ENCODE measurements at places on chromosomes 6 and 20. TPM values are rescaled to one million over a fixed set of nuclear protein-coding genes. Genes with fewer than 3 reads are reported as not detected.

- no peak overlapping the region for H3K27ac ChIP-seq
- H3K4me3 ChIP-seq: no peak overlapping the region
- H3K36me3 ChIP-seq: no peaks in the 10 kb centered on the region
- no peaks in the 10 kb centered on the region for H3K4me1 ChIP-seq
These were observed 959.9 kb upstream of the FLRT3 start for GRCh38 chr20:15297059-15297875.

Gene HSF2
- total RNA-seq: 18.1 TPM

- no peak overlapping the region for H3K27ac ChIP-seq
- H3K4me1 ChIP-seq: no peaks in the 10 kb centered on the region
- H3K36me3 ChIP-seq: no peaks in the 10 kb centered on the region
- no peaks in the 10 kb centered on the region for H3K27me3 ChIP-seq
These were observed 31.6 kb downstream of the WASF1 start for GRCh38 chr6:110147870-110148269.

Gene ADGRF4
- not detected for total RNA-seq

GRCh38 chr6:109491207-109491938, 8.4 kb upstream of the ZBTB24 start:
- peak; percentile 40 for DNase-seq
- H3K36me3 ChIP-seq: no peaks in the 10 kb centered on the region
- peaks cover 40% of the 10 kb centered on the region for H3K4me1 ChIP-seq
- H3K27me3 ChIP-seq: no peaks in the 10 kb centered on the region

DNA sequence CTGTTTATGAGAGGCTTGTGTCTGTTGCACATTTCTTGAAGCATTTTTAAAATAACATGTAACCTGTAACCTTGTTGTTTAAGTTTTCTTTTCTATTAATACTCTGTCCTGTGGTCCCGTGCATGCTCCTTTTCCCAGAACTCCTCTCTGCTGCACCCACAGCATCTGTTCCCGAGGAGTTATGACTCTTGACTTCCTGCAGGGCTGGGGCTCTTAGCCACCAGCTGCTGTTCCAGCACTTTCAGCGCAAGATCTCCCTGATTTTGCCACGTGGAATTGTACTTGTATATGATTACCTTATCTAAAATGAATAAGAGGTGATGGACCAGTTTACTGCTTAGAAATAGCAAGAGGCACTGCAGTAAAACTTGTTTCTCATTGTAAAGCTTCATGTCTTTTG, 150.6 kb downstream of the QKI start:
- H3K36me3 ChIP-seq: peaks cover 5% of the 10 kb centered on the region
- no peaks in the 10 kb centered on the region for H3K27me3 ChIP-seq
- no peak overlapping the region for H3K4me3 ChIP-seq
- no peak overlapping the region for H3K27ac ChIP-seq
- DNase-seq: no peak
- H3K4me1 ChIP-seq: peaks cover 10% of the 10 kb centered on the region

GRCh38 chr6:169904051-169904922, 152.9 kb downstream of the ERMARD start:
- H3K4me3 ChIP-seq: no peak overlapping the region
- H3K36me3 ChIP-seq: no peaks in the 10 kb centered on the region
- no peaks in the 10 kb centered on the region for H3K4me1 ChIP-seq
- no peaks in the 10 kb centered on the region for H3K27me3 ChIP-seq
- H3K27ac ChIP-seq: no peak overlapping the region

Gene SYTL3
- total RNA-seq: 0.07 TPM

Gene PRL
- not detected for total RNA-seq

Gene PCNA
- total RNA-seq: 428 TPM

Gene ZNF341
- 6.2 TPM for total RNA-seq

Gene REM1
- 0.28 TPM for total RNA-seq

DNA sequence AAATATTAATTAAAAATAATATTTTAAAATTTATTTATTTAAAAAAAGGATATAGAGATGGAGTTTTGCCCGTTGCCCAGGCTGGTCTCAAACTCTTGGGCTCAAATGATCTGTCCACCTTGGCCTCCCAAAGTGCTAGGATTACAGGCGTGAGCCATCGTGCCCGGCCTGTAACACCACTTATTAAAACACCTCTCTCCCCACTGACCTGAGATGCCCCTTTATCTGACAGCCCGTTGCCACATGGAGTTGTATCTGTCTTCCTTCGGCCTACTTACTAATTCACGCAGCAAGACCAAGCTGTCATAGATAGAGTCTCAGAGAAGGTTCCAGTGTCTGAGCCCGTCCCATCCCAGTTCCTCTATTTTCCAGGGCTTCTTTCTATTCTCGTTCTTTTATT, 30.7 kb downstream of the KIF25 start:
- no peak overlapping the region for H3K27ac ChIP-seq
- no peaks in the 10 kb centered on the region for H3K36me3 ChIP-seq
- H3K4me3 ChIP-seq: no peak overlapping the region

Gene COQ3
- 10.6 TPM for total RNA-seq

- no peak overlapping the region for H3K27ac ChIP-seq
- H3K4me3 ChIP-seq: no peak overlapping the region
- DNase-seq: no peak
These were observed 82.6 kb upstream of the BMP5 start for GRCh38 chr6:55957961-55958422.
